ENCODE measurements at places on chromosomes 13 and 19.

DNA sequence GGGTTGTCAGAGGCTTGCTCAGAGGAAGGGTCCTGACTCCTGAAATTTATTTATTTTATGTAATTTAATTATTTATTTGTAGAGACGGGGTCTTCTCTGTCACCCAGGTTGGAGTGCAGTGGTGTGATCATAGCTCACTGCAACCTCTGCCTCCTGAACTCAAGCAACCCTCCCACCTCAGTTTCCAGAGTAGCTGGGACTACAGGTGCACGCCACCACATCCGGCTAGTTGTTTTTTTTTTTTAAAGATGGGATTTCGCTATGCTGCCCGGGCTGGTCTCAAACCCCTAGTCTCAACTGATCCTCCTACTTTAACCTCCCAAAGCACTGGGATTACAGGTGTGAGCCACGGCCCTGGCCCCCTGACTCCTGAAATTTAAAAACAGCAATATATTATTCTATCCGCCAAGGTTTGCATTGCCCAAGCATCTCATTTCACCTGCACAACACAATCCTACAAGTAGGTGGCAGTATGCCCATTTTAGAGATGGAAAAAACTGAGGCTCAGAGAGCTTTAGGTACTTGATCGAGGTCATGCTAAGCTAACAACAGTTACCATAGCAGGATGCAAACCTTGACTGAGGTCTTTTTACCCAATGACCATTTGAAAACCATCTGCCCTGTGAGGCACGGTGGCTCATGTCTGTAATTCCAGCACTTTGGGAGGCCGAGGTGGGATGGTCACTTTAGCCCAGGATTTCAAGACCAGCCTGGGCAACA, 18.1 kb downstream of the ARHGEF18 start:
- DNase-seq: peak; percentile 58

- DNase-seq: no peak
Observed at GRCh38 chr13:51269039-51269438, 46.8 kb downstream of the FAM124A start.

GRCh38 chr19:19464339-19465098, 50.8 kb downstream of the TSSK6 start:
- no peak for DNase-seq

GRCh38 chr13:72643311-72643989, 84.0 kb downstream of the MZT1 start:
- peak; percentile 33 for DNase-seq

DNA sequence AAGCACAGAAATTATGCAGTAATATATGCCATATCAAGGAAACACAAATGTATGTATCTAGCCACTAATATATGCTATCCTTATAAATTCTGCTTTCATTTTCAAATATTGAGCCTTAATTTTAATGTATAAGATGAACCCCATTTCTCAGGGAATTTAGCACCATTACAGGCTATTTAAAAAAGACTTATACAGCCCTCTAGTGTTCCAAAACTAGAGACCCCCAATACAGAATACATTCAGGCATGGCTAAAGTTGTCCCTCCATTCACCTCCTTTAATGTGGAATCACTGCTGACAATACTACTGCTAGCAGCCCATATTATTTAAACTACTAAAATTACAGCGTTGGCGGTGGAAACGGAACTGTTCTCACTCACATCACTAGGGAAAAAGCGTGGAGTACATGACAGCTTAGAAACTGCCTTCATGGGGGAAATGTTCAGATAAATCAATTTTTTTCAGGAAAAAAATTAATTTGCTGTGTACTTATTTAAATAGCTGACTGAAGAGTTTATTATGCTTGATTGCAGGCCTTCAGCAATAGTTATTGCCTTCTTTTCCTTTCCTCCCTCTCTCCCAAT, 541.0 kb downstream of the PCDH9 start:
- DNase-seq: no peak

- DNase-seq: no peak
Observed at GRCh38 chr19:29665826-29666577, 741 bp downstream of the PLEKHF1 start.

GRCh38 chr13:59413126-59413525, 750.6 kb downstream of the DIAPH3 start:
- DNase-seq: no peak

DNA sequence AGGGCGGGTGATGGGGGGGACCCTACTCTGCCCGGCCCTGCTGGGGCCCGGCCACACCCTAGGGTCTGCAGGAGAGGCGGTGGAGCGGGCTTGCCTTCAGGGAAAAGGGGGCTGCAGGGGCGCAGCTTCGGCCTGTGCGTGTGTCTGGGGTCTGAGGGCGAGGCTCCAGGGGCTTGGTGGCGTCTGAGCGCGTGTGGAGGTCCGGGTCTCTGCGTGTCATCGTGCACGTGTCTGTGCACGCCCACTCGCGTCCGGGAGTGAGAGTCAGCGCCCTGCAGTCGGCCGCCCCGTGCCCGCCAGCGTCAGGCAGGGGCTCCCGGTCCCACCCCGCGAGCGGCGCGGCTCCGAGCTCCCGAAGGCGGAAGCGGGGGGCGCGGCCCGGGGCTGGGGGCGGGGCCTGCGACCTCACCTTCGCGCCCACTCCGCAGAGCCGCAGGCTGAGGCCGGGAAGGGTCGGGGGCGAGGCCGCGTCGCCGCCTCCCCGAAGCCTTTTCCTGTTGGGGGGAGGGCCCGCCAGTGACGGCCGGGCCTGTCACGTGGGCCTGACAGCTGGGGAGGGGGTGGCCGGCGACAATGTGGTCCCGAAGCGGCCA, at the start of gene ARHGAP45:
ARHGAP45 (plus strand) TSS at position 420 of the 593 bp plus-strand sequence. CDS start 239 bp downstream, outside the sequence.
- DNase-seq: peak; percentile 81

DNA sequence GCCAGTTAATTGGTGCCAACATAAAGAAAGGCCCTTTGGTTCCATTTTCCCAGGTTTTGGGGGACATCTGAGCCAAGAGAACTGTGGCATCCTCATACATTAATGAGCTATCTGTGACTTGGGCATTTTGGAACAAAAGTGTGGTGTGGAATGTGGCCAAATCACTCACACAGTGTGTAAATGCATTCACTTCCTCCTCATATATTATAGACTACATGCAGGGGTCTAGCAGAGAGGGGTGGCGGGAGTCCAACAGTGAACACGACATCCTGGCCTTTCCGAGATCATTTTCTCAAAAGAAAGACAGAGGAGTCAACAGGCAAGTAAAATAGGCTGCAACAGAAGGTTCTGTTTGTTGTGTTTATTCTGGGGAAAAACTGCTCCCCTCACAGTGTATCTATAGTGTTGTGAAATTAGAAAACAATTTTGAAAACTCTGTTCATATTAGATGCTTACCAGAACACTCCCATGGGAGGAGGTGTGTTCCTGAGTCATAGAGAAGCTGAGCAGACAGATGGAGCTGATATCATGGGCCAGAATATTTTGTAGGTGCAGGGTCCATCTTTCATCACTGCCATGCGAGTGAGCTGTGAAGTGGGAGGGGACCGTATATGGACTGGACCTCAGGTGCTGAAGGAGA, 36.9 kb downstream of the PABPC3 start:
- no peak for DNase-seq

- peak; percentile 60 for DNase-seq
Observed at GRCh38 chr13:34913040-34913439, 29.0 kb upstream of the NBEA start.

DNA sequence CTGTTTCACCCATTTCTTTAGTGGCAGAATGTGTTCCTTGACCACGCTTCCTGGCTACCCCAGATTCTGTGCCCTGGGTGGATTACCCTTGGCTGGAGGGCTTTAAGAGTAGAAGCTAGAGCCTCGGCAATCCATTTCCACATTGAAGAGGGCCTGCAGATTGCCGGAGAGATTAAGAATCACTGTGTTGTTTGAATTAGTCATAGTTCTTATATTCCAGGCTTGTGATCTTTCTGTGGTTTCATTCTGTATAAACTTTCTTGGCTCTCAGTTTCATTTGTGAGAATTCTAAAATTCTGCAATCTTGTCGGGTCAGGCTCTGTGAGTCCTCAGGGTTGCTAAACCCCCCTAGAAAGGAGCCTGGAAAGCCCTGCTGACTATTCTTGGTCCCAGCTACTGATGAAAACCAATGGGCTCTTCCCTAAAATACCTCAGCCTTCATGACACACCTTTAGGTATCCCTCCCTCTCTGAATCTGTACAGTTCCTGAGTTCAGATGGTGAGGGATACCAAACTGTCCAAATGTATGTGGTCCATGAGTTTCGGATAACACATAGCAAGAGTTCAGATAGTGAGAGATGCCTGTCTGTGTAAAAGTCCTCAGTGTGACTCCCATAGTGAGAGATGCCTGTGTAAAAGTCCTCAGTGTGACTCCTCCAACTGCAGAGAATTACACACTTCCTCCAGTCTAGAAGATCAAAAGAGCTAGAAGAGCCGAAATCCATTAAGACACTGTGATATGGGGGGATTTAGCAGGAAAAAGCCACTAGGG, 4.3 kb downstream of the PHF11 start:
- no peak for DNase-seq

Data from Jurkat, Clone E6-1 (cell line).